MG63 (cell line): ENCODE measurements at places on chromosomes 12 and 14.

DNA sequence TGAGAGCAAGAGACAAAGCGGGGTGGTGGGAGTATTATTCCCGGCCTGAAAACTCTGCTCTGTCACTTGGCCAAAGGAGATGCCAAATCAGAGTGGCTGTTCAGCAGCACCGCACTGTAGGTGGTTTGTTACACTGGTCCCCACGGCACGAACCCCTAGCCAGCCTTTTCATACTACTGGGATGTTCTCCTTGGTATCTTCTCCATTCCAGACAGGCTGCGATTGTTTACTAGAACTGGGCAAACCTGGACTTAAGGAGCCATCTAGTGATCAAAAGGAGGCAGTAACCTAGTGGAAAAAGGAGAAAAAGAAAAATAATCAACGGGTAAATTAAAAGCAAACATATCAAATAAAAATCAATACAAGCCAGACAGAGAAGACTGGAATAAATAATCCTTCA is 58.9 kb upstream of the TMTC2 start:
- DNase-seq = no peak

DNA sequence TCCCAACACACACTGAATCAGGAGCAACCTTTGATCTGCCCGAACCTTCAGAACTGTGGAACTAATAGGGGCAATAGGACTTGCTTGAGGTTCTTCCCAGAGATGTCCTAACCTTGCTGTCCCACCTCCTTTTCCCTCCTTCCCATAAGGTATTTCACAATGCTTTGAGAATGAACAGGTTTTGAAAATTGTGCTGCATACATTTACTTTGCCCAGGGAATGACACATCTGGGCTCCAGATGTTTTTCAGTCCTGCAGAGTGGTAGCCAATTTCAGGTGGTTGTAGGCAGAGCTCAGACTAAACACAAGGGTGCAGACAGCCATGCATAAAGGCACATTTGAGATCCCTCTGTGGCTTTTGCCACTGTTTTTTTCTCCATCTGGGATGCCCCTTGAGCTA is 206.7 kb upstream of the PWP1 start:
- DNase-seq = no peak

DNA sequence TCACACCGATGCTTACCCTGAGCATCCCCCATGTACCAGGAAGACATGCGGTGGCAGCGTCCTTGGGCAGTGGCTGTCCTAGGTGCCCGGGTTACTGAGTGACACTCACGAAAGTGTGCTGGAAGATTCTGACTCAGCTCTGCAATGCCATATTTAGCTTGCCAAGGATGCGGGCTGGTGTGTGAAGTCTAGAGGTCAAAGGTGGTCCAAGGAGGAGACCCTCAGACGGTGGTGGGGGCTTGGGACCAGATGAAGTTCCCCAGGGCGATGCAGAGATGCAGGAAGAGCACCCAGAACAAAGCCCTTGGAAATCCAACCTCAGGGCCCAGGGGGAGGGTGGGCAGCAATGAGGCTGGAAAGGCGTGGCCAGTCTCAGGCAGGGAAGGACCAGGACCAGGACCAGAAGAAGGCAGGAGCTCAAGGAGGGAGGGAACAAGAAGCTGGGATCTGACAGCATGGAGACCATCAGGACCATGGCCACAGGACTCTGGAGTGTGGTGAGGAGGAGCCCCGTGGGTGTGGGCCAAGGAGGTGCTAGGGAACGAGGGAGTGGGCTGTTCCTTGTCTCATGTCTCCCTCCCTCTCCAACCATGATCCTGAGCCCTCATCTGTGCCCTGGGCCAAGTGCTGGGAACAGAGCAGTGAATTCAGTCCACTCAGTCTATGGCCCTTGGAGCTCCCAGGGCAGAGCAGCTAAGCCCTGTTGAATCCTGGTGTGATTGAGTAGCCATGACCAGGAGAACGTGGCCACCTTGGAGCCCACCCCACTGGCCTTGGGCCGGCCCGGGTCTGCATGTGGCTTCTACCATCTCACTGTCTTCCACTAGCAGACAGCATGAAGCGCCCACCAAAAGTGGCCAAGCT is 310.1 kb upstream of the DIO3 start:
- no peak for DNase-seq

- DNase-seq = peak; percentile 16
Observed at GRCh38 chr12:69527506-69528272, 57.5 kb downstream of the FRS2 start.

DNA sequence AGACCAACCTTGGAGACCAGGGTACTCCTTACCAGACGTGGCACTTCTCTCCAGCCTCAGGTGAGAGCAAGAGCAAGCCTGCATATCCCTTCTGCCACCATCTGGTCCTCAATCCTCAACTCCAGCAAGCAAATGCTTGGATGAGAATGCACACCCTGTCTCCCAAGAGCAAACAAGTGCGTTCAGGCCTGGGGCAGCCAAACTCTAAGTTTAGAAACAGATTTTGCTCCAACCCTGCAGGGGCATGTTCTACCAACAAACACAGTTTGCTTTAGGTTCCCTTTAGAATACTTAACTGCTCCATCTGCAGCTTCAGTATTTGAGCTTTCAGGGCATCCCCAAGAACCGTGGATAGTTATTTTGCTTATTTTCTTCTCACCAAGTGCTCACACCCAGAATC is 55.9 kb upstream of the FICD start:
- DNase-seq = no peak

DNA sequence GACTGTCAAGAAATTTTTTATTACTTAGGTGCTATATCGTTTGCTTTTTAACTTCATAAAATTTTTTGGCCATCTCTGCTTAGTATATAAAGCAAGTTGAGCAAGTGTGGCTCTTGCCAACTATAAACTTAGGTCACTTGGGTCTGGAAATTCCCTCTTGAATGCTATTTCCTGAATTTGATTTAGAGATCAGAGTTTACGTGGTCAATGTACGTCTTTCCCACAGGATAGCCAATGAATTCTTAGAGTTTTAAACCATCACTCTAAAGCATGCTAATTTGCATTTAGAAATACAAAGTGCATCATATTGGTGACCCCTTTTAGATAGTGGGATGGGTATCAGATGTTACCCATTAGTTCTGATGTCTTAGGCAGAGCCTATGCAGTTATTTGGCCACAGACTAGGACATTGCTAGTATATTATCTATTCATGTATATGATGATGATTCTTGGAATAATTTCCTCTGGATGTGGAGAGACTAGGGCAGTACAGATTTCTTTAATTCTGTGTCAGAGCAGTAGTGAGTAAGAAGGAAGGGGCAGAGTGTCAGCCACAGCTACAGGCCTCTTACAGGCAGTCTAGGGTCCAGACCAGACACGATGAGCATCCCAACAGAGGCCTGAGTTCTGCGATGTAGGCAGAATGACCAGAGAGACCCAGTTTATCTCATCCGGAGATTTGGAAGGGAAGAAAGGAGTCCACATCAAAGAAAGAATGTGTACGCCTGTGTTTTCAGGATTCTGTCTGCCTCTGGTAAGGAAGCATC is 30.3 kb downstream of the SCN8A start:
- no peak for DNase-seq

GRCh38 chr12:51348116-51348515 is 1.6 kb upstream of the CELA1 start:
- no peak for DNase-seq

GRCh38 chr12:132075026-132075713 is 68.9 kb downstream of the DDX51 start:
- no peak for DNase-seq

GRCh38 chr12:32574585-32574984 is 104.5 kb upstream of the DNM1L start:
- no peak for DNase-seq
